ENCODE measurements at places on chromosomes 16 and 17.

DNA sequence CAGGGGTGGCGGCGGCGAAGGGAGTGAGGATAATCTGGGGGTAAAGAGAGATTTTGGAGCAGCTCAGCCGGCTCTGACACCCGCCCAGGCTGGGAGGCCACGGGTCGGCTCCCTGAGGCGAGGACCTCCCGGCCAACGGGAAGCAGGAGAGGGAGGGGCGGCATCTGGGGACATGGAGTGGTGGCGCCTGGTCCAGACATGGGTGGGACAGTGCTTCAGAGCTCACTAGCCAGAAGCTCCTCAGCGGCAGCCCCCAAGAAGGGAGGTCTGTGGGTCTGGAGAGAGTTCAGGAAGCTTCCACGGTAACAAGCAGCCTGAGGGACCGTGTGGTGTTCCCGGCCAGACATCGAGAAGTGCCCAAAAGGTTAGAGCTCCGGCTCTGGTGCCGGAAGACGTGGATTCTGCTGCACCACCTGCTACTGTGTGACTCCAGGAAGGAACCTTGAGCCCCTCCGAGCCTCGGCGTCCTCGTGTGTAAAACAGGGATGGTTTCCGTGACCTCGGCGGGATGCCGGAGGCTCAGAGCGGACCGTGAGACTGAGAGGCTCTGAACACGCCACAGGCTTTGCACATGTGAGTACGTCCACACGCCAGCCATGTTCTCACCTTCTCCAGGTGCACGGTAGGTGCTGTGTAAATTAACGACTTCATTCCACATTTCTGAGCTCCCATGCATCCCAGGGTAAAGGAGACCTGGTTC lies 56.9 kb downstream of the TIMM22 start:
- no peak for DNase-seq

GRCh38 chr16:12341423-12341822 lies 364.9 kb downstream of the SNX29 start:
- DNase-seq: no peak

- DNase-seq: no peak
These were observed 1.9 kb upstream of the CBFB start for GRCh38 chr16:67027046-67027445.

DNA sequence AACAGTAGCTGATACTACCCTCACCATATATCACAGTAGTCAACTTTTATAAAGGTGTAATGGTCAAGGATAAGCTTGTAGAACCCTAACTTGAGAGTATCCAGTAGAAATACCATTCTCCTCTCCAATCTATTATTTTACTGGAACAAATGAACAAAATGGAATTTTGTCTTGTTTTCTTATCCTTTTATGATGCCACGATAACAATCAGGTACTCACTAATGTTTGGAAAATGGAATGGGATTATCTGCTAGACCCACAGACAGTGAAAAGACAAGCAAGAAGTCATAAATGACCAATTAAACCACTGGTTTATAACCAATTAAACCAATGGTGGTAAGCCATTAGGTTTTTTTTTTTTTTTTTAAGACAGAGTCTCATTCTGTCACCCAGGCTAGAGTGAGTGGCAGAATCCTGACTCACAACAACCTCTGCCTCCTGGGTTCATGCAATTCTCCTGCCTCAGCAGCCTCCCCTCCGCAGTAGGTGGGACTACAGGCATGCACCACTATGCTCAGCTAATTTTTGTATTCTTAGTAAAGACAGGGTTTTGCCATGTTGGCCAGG lies 10.4 kb downstream of the GPATCH8 start:
- DNase-seq: no peak

- no peak for DNase-seq
These were observed 45.0 kb downstream of the SRCIN1 start for GRCh38 chr17:38560503-38561318.

GRCh38 chr16:6656760-6657159 lies 675.9 kb upstream of the RBFOX1 start:
- DNase-seq: no peak

- no peak for DNase-seq
These were observed 303.0 kb upstream of the IRX5 start for GRCh38 chr16:54627616-54628015.

DNA sequence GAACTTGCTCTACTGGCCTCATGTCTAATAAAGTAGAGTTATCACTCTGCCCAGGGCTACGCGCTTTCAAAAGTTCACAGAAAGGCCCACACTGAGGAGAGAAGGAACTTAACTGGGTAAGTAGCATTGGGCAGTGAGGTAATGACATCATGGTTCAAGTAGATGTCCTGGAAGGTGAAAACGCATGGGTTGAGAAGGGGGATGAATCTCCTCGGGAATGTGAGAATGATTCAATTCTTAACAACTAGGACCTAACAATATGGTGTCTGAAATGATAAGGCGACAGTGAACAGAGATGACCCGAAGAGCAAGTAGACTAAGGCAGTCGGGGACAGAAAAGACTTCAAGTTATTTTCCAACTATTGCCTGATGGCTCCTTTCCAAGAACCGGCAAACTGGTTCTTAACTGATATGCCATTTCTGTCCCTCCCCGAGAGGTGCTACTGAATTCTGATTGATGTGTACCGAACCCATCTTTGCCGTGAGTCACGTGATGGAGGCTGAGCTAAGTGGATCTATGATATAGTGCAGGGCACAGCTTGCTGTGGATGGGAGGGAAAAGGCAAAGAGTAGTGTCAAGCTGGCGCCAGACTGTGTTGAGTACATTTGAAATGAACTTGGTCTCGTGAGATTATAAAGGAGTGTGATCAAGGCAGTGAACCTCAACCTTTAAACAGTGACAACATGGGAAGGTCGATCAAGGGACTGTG lies 44.1 kb downstream of the MARCHF10 start:
- no peak for DNase-seq

GRCh38 chr17:34826332-34826731 lies 134.9 kb downstream of the CCT6B start:
- peak; percentile 58 for DNase-seq

DNA sequence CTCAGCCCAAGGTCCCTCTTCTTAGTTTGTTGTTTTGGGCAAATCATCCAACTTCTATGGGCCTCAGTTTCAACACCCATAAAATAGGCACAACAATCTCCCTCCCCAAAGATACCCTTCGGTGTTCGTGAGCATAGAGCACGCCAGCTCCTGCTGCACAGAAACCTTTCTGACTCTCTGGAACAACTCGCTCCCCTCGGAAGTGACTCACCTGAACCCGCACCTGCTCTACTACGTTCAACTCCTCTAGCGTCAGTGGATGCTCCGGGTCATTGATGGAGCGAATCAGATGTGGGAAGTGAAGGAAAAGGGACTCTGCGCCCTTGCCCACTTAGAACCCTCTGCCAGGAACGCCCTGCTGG lies 445 bp downstream of the CIAO2B start:
- peak; percentile 79 for DNase-seq

DNA sequence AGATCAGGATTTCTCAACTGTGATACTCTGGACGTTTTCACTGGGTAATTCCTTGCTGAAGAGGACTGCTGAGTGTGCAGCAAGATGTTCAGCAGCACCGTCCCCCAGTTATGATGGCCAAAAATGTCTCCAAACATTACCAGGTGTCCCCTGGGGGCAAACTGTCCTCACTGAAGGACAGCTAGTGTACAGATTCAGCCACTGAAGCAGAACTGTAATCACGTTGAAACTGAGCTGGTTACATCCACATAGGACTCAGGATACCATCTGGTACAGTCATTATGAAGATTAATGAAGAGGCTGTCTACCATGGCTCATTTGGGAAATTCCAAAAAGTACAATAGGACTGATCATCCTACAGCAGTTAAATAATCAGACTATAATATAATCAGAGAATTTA lies 43.3 kb upstream of the GINS3 start:
- no peak for DNase-seq

DNA sequence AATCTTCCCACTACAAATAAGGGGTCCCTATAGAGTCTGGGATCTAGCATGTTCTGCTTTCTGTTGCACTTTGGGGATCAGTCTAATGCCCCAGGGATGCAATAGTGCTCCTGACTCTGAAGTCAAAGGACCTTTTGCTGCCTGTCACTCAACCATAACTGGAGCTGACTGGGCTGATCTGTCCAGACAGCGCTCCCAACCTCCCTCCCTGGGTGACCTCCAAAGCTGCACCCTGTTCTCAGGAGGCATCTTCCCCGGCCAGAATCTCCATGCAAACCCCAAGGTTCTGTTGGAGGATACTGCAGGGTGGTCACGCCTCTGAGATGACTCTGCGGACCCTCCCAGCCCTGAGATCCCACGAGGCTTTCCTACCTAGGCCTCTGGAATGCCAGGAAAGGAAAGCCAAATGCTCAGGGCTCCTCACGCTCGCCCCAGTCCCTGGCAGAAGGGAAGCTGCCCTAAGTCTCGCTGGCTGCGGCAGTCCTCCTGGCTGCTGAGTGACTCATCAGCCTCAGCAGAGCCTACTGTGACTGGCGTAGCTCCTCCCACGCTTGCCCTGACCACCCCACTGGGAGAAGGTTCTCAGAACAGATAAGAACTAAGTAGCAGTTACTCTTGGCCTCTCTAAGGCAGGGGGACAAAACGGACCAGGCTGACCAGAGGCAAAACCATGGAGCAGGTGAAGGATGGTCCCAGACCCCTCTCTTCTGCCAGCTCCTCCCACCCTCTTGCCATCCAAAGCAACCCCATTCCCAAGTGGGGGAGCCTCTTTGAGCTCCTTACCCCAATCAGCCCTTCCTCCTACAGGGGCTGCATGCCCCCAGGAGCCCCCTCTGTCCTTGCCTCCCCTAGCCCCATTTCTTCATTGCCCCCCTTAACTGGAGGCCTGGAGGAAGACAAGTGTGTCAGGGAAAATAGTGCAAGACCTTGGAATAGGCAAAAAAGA lies 124.1 kb upstream of the TNRC6C start:
- peak; percentile 88 for DNase-seq

- DNase-seq: no peak
These were observed 15.6 kb downstream of the CTRL start for GRCh38 chr16:67915831-67916723.

- DNase-seq: no peak
These were observed 8.7 kb upstream of the CAVIN1 start for GRCh38 chr17:42431758-42432161.

DNA sequence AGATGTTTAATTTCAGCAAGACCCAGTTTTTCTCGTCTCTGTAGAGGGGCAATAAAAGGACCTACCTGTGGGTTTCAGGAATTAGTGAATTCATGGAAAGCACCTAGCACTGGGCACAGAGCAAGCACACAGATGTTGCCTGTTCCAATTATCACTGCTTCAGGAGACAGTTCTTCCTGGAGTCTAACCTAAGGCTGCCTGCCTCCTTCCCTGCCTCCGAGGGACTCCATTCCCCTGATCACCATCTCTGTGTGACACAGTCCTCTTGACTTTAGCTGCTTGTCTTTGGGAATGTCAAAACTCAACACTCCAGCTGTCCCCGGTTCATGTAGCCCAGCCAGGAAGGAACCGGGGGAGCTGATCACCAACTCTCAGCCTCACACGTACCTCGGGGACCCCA lies 474.9 kb downstream of the SLC39A11 start:
- DNase-seq: no peak

- DNase-seq: no peak
These were observed 53.9 kb upstream of the ACSF3 start for GRCh38 chr16:89039756-89040155.

GRCh38 chr17:33023790-33024189 lies 32.1 kb downstream of the SPACA3 start:
- DNase-seq: no peak

DNA sequence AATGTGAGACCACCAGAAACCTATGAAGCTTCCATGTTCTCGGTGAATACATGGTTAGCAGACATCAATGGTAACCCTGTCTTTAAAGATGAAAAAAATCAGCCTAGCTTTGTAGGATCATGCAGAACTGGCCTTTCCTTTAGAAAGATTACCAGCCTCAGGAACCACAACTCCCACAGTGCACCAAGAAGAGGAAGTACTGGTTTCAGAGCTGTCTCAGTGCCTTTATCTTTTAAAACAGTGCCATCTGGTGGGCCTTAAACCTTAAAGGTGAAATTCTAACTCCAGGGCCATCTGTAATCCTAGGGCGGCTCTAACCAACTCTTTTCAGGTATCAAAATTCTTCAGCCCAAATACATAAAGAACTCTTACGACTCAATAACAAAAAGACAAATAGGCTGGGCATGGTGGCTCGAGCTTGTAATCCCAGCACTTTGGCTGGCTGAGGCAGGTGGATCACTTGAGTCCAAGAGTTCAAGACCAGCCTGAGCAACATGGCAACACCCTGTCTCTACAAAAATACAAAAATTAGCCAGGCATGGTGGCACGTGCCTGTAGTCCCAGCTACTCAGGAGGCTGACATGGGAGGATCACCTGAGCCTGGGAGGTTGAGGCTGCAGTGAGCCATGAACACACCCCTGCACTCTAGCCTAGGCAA lies 5.4 kb downstream of the ATPAF2 start:
- peak; percentile 76 for DNase-seq

- DNase-seq: no peak
These were observed 205.2 kb downstream of the SLC39A11 start for GRCh38 chr17:72887322-72887721.

DNA sequence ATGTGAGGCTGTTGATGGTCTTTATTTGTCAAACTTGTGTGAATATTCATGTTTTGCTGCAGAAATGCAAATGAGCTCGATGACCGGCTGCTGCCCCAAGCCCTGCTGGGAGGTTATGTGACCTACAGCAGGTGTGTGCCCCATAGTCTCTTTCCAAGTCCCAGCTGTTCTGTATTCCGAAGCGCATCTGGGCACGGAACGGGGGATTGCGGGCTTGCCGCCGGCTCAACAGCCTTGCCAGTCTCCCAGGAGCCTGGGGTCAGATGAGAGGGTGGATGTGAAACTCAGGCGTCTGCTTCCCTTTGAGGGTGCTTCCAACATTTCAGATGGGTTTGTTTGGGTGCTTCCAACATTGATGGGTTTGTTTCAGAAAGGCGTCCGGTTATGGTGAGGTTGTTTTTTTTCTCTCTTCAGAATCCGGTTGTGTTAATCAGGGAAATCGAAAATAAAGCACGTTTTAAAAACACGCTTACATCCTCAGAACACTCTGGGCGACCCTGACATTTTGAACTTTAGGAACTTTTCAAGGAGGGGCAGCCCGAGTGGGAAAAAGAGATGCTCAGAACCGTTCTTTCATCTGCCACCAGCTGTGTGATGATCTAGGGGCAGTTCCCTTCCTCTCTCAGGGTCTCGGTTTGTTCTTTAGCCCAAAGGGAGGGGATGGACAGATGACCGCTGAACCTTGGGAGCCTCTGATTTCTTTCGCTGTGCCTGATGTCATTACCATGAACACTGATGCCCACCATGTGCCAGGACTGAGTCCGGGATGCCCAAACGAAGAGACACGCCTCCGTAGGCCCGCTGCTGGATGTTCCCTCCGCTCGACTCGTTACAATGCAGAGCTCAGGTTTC lies 47.8 kb upstream of the AMZ2 start:
- DNase-seq: no peak

DNA sequence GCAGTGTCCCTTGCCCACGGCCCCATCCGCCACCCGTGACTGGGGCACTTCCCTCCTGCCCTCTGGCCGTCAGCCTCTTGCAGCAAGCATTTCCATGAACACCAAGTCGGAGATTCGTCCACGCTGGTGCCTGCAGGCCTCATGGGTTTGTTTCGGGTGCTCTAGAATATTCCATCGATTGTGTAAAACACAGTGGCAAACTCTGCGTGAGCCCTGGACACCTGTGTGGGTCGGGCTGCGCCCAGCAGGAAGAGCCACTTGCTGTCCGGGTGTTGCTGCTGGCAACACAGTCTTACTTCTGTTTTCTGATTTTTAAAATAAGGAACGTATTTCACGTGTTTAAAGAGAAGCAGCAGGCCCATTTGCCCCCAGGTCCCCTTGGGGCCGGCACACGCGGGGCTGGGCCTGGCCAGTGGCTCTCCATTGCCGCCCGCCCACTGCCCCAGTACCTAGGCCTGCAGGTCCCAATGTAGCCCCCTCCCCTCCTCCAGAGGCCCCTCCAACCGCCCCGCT lies 10.0 kb downstream of the CYBC1 start:
- DNase-seq: no peak

Data from RWPE1 (cell line).